ENCODE measurements at places on chromosomes 5 and 9. TPM values are rescaled to one million over a fixed set of nuclear protein-coding genes. Genes with fewer than 3 reads are reported as not detected.

DNA sequence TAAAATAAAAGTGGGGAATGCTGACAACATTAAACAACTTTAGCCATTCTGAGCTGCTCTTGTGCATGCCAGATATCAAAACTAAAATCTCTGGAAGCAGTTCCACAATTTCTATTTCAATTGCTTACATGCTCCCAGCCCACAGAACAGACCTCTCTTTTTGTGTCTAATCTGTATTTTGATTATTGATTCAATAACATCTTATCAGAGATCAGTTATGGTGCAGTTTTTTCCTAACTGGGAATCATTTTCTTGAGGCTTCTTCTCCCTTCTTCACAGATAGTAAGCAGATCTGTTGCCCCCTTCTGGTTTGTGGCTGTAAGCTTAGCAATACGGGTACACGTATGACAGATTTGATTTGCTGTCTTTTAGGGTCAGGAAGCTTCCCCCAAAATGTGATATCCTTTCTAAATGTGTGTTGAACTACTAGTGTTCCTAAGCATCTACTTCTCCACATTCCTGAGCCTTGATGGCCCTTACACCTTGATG, 39.4 kb downstream of the MRPS27 start:
- no peak for DNase-seq

GRCh38 chr5:75473463-75473862, 38.0 kb downstream of the CERT1 start:
- DNase-seq = no peak

DNA sequence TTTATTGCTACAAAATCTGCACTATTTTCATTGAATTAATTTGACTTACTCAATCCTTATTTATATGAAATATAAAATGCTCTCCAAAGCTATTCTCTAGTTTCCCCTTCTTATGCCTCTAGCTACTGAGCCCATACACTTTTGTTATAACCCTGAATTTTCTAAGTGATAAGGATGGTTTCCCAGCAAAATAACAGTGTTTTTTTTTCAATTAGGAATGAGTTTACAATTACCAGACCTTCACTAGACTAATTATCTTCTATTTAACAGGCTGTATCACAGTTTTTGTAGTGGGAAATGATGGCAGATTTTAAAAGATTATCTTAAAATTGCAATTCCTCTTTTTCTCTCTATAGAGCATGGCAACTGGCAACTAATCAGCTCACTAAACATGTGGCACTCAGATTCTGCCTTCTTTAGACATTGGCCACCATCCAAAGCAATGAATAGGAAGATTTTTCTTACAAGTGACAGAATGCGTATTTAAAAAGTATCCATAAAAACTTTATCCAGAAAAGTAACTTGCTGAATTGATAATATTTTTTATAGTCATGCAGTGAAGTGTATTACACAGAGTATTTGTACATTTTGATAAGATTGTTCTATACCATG, 585.7 kb upstream of the ZNF608 start:
- DNase-seq = no peak

DNA sequence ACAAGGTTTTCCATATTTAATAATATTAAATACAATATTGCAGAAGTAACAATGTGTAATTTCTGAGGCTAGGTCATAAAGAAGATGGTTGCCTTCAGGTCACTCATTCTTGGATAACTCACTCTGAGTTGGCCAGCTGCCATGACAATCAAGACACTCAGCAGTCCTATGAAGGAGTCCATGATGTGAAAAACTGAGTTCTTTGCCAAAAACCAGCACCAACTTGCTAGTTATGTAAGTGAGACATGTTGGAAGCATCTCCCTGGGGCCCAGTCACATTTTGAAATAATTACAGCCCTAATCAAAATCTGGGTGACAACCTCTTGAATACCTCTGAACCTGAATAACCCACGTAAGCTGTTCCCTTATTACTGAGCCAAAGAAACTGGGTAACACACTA, 453.2 kb downstream of the CDH18 start:
- no peak for DNase-seq

The PCDHGA1 gene
- total RNA-seq = 0.48 TPM

DNA sequence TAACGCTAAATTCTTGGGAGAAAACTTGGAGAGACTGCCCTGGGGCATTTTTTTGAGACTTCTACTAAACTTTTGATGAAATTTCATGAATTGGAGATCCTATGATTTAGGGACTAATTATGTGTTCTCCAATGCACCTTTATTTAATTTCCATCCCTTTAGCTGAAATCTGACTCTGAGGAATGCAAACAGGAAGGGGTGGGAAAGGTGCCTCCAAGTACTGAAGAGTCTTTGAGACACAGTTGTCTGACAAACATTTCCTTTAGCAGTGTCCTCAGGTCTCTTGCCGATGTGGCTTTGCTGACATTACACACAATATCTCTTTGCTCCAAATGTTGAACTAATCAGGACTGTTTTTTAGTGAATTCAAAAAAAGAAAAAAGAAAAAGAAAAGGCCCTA, 76.9 kb downstream of the LIX1 start:
- DNase-seq = no peak
